ENCODE measurements at places on chromosomes 3 and 15.

DNA sequence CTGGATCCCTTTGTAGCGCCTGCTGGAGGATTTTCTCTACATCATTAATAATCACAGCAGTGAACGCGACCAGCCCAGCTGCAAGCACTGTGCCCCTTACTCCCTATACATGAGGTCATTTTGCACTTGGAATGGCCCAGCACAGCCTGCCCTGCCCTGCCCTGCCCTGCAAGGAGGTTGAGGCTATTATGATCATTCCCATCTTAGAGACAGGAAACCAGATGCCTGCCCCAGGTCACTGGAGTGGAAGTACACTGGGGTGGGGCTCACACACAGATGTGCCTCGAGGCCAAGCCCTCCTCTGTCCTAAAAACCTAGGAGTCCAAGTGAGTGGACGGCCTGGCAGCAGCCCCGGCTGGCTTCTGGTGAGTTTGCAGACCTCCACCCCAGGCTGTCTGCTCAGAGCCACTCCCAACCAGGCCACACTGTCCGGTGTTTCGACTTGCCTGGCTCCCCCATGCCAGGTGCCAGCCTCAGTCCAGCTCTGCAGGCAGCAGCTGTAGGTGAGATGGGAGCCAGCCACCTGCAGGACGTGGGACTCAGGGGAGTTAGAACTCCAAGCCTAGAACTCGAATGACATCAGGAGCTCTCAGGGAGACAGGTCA, 30.4 kb upstream of the SEC61A1 start:
- no peak for DNase-seq

DNA sequence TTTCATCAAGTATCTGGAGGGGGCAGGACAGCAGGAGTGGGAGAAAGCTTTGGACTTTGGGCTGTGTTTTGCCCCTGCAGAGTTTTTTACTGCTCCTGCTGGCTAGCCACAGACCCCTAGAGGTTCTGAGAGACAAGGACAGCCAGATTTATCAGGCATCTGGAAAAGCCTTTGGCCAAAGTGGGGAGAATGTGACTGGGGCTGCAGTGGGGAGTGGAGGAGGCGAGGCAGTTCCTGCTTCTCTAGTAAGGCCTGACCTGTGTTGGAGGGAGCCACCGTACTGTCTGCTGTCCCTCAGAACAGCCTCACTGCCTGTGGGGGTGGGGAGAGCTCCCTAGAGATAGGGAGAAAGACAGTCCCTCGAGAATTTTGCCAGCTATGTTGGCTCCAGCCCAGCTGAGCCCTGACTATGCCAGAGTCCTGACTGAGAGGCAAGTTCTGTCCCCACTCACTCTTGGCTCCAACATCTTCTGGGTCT, 2.2 kb downstream of the ALPK3 start:
- no peak for DNase-seq

- no peak for DNase-seq
Measured at GRCh38 chr3:54339608-54340007, 217.3 kb downstream of the CACNA2D3 start.

DNA sequence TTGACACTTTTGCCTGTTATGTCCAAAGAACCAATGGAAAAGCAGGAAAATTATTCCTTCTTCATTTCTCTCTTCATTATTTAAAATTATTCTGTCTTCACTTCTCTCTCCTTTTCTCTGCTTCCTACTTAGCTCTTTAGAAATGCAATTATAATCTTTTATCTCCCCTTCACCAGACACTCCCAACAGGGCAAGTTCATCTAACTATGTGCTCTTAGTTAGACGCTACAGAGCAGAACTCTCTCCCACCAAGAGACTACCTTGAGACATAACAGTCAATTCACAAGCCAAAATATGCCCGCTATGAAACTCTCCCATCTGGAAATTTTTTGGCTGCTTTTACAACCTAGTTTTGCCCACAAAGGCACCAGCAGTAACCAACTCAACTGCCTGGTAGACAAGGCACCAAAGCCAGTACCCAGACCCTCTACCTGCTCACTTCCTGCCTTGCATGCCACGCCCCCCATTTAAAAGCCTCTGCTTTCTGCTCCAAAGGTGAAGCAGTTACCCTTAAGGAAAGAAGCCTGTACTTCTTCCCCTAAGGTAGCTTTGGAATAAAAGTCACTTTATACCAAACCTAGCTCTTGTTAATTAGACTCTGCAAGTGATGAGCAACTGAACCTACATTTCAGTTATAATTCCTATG, 28.1 kb downstream of the CCRL2 start:
- no peak for DNase-seq

GRCh38 chr3:177595530-177596188, 398.4 kb upstream of the TBL1XR1 start:
- DNase-seq, result no peak

GRCh38 chr3:123605789-123606234, 21.0 kb upstream of the HACD2 start:
- DNase-seq, result no peak

Data from stimulated activated CD4-positive, alpha-beta T cell treated with anti-CD3 and anti-CD28 coated beads, Interleukin-12 subunit alpha, Interleukin-12 subunit beta, amount 100 ng/mL, for 24 hours (primary cell).